ENCODE measurements at places on chromosomes 5 and 9.

GRCh38 chr5:9713356-9713755 lies 83.2 kb upstream of the TAS2R1 start:
- no peak for DNase-seq

DNA sequence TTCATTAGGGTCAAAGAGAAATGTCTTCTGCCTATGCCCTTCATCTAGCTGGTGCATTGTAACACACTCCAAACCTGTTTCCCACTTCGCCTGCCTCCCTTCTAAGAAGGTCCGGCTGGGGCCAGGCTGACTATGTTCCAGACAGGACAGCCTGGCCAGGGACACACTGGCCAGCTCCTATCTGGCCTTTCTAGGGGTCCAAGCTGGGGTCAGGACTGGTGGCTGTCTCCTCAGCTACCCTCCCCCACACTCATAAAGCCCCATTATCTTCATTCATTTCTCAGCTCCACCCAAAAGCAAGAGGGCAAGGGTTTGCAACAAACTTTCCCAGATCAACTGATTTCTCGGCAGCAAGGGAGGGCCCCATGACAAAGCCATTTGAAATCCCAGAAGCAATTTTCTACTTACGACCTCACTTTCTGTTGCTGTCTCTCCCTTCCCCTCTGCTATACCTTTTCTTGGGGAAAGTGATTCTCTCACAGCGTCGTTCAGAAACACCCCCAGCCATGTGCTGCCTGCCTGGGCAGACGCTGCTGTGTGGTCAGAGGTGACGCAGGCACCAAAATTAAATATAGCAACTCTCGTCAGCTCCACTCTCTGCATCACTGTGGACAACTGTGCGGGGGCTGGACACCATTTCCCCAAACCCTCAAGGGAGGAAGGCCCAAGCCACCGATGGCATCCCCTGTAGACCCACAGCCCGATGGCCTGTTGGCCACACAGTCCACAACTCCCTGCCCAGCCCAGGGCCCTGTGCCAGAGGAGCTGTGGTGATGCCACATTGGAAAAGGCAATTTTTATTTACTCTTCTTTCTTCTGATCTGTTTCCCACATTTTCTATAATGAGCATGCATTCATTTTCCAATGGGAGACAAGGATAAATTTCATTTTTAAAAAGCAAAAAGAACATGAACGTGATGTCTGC lies 6.1 kb downstream of the IL13 start:
- DNase-seq, result no peak

DNA sequence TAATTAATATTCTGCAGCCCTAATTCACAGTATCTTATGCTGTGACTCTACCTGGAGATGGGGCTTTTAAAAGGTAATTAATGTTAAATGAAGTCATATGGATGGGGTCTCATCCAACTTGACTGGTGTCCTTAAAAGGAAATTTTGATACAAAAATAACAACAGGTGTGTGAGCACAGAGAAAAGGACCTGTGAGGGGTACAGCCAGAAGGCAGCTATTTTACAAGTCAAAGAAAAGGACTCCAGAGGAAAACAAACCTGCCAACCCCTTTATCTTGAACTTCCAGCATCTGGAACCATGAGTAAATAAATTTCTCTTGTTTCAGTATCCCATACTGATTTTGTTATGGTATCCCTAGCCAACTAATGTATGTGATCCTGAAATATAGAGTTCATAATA lies 250.3 kb downstream of the TMEM232 start:
- no peak for DNase-seq

DNA sequence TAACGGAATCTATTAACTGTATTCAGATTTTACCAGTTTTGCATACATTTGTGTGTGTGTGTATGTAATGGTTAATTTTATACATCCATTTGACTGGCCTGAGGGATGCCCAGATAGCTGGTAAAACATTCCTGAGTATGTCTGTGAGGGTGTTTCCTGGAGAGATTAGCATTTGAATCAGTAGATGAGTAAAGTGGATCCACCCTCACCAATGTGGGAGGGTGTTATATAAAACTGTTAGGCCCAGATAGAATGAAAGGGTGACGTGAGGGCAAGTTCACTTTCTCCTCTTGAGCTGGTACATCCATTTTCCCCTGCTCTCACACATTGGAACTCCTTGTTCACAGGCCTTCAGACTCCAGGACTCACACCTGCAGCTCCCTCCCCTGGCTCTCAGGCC lies 88.7 kb downstream of the EMB start:
- DNase-seq, result no peak

- no peak for DNase-seq
These were observed 12.0 kb downstream of the GLRX start for GRCh38 chr5:95810305-95811125.

DNA sequence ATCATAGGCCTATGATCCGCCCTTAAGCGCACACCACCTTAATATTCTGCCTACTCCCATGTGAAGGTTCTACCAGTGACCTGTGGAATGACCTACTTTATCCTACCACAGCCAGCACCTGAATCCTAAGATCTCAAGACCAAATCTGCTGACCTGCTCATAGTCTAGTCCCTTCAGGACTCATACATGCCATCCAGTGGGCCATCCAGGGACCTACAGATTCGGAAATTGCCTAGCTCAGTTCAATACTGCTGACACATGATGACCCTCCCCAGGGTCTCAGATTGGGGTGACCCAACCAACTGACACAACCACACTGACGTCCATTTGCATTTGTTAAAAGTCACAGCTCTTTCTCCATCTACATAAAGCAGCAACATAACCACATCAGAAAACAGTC lies 443.8 kb upstream of the ST8SIA4 start:
- DNase-seq, result no peak

GRCh38 chr9:136723362-136723976 lies 11.1 kb downstream of the DIPK1B start:
- DNase-seq, result no peak

Measured in effector CD4-positive, alpha-beta T cell (primary cell).